Adrenal gland (tissue), 19 donors: ENCODE measurements at places on chromosomes 16 and 17. TPM values are rescaled to one million over a fixed set of nuclear protein-coding genes. Genes with fewer than 3 reads are reported as not detected.

DNA sequence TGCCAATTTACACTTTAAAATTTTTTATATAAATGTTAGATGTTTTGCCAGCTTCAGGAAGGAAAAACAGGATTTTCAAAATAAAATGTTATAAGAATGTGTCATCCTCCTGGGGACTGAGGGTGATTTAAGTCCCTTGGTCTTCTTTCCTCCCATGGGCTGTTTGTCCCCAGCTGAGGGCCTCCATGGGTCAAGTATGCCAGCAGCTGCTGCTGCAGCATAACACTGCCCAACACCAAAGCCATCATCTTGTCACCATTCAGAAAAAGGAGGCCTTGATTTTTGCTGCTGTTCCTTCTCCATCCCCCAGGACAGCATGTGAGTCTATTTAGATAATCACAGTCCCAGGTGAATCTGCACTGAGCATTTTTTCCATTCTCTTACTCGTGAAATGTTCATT, 188.5 kb downstream of the LGALS9B start:
- DNase-seq = no peak

GRCh38 chr16:21172650-21173049, 14.2 kb downstream of the LDAF1 start:
- no peak for DNase-seq

GRCh38 chr16:83136924-83137323, 510.2 kb downstream of the CDH13 start:
- DNase-seq = no peak

GRCh38 chr16:3745751-3746355, 28.5 kb upstream of the TRAP1 start:
- DNase-seq = peak; percentile 55

DNA sequence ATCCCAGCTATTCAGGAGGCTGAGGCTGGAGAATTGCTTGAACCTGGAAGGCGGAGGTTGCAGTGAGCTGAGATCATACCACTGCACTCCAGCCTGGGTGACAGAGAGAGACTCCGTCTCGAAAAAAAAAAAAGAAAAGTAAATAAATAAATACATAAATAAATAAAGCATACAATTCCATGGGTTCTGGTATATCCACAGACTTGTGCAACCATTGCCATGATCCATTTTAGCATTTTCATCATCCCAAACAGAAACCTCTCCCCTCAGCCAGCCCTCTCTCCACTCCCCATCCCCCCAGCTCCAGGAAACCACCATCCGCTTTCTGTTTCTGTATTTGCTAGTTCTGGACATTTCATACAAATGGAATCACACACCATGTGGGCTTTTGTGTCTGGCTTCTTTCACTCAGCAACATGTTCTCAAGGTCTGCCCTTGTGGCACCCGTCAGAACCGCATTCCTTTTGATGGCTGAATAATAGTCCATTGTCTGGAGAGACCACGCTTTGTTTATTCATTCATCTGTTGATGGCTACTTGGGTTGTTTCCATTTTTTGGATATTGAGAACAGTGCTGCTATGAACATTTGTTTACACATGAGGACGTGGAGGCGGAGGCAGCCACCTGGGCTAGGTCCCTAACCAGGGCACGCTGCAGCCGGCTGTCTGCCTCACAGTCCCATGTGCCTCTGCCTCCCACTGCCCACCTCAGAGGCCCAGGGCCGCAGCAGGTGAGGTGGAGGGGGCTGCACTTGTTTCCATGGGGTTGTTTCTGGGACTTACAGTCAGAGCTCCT, 76.2 kb downstream of the NT5M start:
- no peak for DNase-seq

DNA sequence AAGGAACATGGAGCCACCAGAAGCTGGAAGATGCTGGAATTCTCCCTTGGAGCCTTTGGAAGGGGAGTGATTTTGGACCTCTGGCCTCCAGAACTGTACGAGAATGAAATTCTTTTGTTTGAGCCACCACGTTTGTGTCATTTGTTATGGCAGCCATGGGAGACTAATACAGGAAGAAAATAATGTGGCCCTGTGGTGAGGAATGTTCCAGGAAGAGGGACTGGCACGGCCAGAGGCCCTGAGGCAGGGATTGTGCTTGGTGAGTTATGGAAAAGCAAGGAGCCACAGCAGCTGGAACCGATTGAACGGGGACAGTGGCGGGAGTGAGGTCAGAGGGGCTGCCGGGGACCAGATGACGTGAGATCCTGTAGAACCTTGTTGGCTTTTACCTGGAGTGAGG, 51.4 kb downstream of the CFAP20 start:
- DNase-seq = no peak

GRCh38 chr17:69524854-69525253, 110.4 kb downstream of the MAP2K6 start:
- no peak for DNase-seq

DNA sequence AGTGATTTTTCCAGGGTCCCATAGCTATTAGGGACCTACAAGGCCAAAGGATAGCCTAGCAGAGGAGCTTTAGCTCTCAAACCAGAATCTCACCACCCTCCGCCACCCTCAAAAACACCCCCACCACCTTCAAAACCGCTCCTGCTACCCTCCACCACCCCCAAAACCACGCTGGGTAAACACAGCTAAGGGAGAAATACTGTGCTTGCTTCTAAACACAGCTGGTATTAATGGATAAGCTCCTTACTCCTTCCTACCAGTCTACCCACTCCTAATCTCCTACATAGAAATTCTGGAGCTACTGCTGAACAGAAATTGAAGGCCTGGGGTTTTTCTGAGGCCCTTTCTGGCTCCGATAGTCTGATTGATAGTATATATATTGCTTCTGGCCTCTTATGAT, 2.2 kb upstream of the LPCAT2 start:
- no peak for DNase-seq

- peak; percentile 55 for DNase-seq
These were observed 85.0 kb upstream of the RPL38 start for GRCh38 chr17:74118504-74118903.

GRCh38 chr17:3712811-3713463, 10.8 kb upstream of the HASPIN start:
- DNase-seq = no peak

GRCh38 chr17:77288115-77288619, 147.4 kb downstream of the SEC14L1 start:
- DNase-seq = no peak

GRCh38 chr16:46929378-46930332, 43.8 kb downstream of the DNAJA2 start:
- peak; percentile 76 for DNase-seq

DNA sequence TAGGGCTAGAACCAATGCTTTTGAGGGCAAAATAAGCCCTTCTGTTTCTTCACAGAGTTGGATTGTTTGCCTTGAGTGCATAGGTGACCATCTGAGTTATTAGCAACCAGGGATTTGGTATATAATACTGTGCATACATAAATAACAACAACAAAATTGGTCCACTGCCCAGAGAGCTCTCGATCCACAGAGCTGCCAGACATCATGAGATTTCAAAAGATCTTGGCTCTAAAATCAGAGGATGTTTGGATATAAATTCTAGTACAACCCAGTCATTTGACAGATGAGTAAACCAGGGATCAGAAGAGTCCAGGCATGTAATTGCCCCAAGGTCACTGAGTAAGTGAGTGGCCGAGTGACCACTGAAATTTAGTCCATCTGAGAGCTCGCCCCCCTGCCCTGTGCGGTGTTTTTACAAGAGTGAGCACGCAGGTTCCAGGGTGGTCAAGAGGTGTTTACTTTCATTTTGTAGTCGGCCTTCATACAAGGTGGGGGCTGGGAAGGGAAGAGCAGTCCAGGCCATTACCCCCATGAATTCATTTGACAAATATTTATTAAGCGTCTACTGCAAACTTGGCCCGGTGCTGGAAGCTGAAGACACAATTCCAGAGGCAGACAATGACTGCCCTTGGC, 1.8 kb upstream of the MT2A start:
- peak; percentile 90 for DNase-seq

GRCh38 chr17:1783271-1783670, 21.4 kb downstream of the SERPINF1 start:
- peak; percentile 62 for DNase-seq

- DNase-seq = no peak
These were observed 57.2 kb downstream of the CHD9 start for GRCh38 chr16:53112015-53112414.

DNA sequence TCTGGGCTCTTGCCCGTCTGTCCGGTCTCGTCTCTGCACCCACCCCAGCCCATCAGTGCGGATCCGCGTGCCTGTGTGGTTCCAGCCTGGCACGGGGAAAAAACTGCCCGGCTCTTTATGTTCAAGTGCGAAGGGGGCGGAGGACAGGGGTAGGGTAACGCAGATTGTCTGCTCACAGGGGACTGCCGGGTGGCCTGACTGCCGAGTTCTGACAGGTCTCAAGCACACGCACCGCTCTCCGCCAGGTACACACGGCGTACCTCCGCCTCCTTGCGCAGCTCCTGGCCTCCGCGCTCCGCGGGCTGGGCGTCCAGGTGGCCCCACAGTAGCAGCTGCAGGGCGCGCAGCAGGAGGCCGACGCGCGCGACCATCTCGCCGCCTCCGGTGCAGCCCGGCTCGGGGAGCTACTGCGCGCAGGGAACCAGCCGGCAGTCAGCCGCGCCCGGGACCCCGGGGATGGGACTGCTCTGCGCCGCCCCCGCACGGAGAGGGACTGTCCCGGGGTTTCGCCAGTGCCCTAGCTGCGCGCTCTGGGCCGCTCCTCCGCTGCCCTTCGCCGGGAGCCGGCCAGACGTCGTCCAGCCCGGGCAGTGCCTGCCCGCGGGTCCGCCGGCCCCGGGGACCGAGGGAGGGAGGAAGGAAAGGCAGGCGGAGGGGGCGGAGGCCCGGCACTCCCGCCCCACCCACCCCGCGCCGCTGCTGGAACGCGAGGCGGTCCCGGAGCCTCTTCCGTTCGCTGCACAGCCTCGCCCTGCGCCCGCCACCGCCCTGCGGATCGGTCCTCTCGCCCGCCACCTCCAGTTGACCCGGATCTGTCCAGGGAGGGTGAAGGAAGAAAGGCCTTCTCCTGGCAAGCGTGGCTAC, at the start of gene MMP28:
MMP28 (minus strand) TSS at position 635 of the 864 bp plus-strand sequence; CDS start at position 371, 264 bp downstream.
- DNase-seq = peak; percentile 36

- DNase-seq = no peak
These were observed 2.3 kb downstream of the NDUFB10 start for GRCh38 chr16:1961651-1962067.

DNA sequence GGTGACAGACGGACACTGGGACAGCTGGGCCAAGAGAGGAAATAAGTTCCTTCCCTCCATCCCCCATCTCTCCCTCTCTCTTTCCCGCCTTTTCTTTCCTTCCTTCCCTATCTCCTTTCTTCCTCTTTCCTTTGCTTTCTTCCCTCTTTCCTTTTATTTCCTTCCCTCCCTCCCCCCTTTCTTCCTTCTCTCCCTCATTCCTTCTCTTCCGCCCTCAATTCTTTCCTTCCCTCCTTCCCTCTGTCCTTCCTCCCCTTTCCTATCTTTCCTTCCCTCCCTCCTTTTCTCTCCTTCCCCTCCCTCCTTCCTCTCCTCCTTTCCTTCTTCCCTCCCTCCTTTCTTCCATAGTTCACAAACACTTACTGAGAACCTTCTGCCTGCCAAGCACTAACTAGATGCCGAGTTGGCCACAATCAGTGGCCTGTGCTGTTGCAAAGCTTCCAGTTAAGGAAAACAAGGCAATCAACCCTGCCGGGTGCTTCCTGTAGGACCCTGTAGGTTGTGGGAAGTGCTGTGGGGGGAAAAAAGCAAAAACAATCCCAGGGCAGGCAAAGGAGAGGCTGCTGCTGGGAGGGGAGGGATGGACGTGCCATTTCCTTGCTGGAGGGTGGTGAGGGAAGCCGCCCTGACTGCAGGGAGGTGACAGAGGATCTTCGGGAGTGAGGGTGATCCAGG, 31.7 kb downstream of the ABCC6 start:
- no peak for DNase-seq

- no peak for DNase-seq
These were observed 5.1 kb downstream of the SNRNP25 start for GRCh38 chr16:58491-59439.

DNA sequence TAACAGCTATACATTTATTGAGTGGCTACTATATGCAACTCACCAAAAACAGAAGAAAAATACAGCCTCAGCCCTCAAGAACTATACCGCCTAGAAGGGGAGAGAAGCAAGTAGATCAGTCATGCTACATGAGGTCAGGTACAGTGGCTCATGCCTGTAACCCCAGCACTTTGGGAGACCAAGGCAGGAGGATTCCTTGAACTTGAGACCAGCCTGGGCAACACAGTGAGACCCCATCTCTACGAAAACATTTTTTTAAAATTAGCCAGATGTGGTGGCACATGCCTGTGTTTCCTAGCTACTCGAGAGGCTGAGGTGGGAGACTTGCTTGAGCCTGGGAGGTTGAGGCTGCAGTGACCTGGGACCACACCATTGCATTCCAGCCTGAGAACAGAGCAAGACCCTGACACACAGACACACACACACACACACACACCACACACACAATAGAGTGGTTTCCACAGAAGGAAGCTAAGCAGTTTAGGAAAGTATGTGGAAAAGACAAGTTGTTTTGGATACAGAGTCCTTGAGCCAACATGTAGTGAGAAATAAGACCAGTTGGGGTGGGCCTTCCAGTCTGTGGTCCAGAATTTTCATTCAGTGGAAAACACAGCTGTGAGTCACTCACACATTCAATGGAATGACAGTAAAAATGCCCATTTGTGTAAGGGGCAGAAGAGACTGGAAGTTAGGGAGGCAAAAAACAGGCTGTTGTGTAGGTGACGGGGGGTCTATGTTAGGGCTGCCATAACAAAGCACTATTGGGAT, 10.7 kb upstream of the SNTB2 start:
- DNase-seq = no peak

GRCh38 chr16:58121132-58121531, 8.0 kb downstream of the CFAP20 start:
- peak; percentile 62 for DNase-seq

GRCh38 chr16:15976929-15977637, 27.7 kb downstream of the ABCC1 start:
- DNase-seq = peak; percentile 46

Gene NLRC3
- polyA plus RNA-seq = 0.29 TPM

Gene SMTNL2
- polyA plus RNA-seq = 0.16 TPM

Gene MEOX1
- polyA plus RNA-seq = 0.72 TPM

Gene PRAC2
- polyA plus RNA-seq = not detected

Gene ZFP3
- 8.4 TPM for polyA plus RNA-seq

Gene SULT1A4
- polyA plus RNA-seq = 3.5 TPM

Gene SLC35G6
- polyA plus RNA-seq = not detected

Gene WNT3
- 1.0 TPM for polyA plus RNA-seq

Gene TLCD2
- polyA plus RNA-seq = 4.3 TPM

Gene PPM1D
- 3.7 TPM for polyA plus RNA-seq

Gene NOB1
- polyA plus RNA-seq = 68.1 TPM

Gene SLC5A10
- polyA plus RNA-seq = 0.24 TPM
